ENCODE measurements at places on chromosomes 12 and 14.

DNA sequence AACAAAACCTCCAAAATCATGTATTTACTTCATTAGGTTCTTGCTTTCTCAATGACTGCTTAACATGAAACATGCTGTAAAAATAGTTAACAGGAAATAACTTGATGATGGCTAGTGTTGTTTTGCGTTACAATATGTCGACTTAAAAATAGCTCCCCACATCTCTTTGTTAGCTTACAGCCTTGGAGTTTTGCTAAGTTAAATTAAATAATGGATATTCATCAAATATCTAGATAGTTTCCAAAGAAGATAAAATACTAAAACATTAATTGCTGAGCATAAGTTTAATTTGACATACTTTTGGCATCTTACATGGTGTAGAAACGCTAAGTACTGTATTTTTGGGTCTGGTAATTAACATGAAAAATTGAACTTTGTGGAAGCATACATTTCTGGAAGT is 500.6 kb upstream of the NOVA1 start:
- DNase-seq = no peak

GRCh38 chr14:67817750-67818438 is 1.5 kb upstream of the ZFYVE26 start:
- DNase-seq = no peak

DNA sequence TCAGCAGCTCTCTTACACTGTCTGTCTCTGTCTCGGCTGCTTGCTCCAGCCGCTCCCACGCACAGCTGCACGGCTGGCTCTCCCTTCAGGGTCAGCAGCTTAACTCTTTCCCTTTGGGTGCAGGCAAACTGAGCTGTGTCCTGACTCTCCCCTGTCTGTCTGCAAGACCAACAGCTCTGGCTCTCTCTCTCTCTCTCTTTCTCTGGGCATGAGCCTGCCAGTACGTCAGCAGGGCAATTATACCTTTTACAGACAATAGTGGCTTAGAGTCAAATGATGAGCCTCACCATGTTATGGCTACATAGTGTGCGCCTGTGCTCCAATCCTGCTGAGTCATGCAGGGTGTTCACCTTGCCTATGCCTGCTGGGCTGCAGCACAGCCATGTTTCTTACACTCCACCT is 120.5 kb upstream of the DDHD1 start:
- peak; percentile 43 for DNase-seq

DNA sequence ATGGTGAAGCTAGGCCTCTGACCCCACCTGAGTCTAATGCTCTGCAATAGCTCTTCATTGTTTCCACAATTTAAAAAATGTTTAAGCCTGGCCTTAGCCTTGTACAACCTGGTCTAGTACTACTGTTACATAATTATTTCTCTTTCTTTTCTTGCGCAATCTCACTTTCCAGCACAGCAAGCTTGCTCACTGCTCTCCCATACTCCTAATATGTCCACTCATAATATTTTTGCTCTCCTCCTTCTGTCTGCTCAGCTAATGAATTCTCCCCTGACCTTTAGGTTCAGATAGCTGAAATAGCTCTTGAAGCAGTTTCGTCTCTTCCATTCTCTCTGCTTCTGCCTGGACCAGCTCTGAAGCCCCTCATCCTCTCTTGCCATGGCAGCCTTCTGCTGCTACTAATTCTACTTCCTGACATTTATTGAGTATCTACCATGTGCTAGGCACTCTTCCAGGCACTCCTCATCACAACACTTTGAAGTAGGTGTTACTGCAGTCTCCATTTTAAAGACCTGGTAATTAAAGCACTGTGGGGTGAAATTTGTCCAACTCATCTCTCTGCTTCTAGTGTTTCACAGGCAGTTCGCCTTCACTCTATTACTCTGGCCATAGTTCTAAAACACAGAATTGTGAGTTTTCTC is 2.8 kb upstream of the SLC48A1 start:
- DNase-seq = no peak

DNA sequence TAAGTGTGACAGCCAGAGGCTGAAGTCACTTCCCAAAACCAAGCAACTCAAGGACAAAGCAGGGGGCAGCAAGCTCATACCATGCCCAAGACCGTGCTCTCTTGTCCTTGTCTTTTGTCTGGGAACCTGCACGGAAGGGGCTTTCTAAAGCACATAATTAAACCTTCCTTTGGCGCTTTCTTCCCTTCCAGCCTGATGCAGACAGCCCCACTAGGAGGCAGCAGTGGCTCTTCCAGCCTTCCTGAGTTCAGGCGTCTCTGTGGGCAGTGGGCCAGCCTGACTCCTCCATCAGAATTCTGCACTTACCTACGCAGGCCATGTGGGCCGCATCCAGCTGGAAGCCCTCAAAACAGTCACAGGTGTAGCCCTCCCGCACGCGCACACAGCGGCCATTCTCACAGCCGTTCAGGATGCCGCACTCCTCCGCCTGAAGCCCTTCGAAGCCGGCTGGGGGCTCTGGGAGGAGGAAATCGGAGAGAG is 7.6 kb downstream of the ISCA2 start:
- peak; percentile 81 for DNase-seq

DNA sequence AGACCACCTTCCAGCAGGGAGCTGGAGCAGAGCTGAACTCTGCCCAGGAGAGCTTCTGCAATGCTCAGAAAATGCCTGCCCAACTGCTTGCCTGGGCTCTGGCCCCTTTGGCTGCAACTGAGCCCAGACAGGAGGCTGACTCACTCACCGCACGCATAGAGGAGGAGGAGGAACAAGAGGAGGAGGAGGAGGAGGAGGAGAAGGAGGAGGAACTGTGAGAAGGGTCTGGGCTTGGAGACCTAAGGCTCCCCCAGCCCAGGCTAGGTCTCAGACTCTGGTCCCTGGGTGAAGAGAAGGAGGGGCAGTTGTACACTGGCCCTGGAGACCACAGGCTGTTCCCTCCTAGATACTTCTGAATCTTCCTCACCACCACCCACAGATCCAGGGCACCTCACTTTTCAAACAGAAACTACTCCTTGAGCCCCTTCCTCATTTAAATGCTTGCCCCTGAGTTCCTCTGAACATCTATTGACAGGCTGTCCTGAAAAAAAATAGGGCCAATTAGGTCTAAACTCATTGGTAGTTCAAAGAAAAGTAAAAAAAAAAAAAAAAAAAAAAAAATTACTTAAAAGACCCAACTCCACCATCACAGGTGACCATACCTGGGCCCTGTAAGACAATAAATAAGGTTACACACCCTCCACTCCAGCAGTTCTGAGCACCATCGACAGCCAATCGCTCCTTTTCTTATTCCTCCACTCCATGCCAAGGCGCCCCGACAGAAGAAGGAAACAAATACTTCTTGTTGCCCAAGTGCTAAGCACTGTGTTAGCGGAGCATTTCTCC is 674 bp downstream of the VDR start:
- peak; percentile 55 for DNase-seq

GRCh38 chr14:63134801-63135200 is 69.4 kb upstream of the RHOJ start:
- no peak for DNase-seq

DNA sequence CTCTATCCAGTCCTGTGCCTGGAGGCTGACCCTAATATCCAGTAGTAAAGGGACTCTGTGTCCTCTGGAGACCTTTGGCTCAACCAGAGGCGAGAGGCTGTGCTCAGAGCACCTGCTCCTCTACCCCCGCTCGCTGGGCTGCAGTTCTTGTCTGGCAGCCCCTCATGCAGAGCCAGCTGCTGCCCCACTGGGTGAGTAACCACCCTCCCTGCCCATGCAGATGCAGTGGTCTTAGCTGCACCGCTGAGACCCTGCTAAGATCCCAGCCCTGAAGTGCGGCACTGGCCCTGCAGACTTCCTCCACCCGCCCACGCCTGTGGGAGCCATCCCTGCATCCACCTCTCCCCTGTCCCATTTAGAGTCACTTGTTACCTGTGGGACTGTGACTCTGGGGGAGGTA is 347.5 kb upstream of the SFSWAP start:
- no peak for DNase-seq

GRCh38 chr14:65281991-65282895 is 130.3 kb upstream of the FUT8 start:
- DNase-seq = no peak

GRCh38 chr14:33611405-33612196 is 339.3 kb downstream of the EGLN3 start:
- no peak for DNase-seq

- DNase-seq = no peak
Measured at GRCh38 chr12:12083688-12084087, 12.9 kb downstream of the BCL2L14 start.

DNA sequence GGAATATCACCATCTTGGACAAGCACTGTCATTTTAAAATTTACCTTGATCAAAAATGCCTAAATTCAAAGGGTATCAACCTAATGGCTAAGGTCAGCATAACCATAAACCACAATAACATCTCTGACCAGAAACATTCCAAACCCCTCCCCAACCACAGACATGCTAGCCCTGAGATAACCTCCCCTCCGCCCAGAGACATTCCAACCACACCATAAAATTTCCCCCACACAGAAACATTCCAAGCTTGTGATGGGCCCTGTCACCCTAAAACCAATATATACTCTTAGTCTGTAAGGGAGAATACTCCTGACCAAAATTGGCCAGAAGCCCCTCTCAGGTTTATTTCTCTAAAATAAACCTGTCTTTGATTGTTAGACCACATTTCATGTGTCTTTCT is 17.7 kb downstream of the EPYC start:
- DNase-seq = no peak

GRCh38 chr12:114445401-114446323 is 39.7 kb upstream of the TBX5 start:
- DNase-seq = no peak

GRCh38 chr14:69615496-69616407 is 4.4 kb downstream of the SUSD6 start:
- DNase-seq = no peak

All from left ventricle myocardium superior (tissue), 1 donor.